ENCODE measurements at places on chromosomes 16 and 17.

DNA sequence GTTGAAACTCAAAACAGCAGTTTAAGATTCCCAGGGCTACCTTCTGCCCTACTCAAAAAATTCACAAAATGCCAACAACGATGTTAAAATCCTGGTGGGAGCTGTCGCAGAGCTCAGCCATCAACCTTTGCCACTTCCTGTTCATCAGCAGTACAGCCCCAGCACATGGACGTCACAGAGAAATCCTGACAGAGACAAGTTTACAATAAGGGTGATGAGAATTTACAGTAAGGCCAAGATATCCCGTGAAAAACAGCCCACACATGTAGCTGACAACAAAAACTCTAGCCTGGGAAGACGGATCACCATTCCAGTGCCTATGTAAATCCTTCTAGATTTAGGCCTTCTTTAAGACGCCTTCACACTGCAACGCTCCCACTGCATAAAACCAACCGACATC, 18.8 kb downstream of the USP22 start:
- DNase-seq: no peak

DNA sequence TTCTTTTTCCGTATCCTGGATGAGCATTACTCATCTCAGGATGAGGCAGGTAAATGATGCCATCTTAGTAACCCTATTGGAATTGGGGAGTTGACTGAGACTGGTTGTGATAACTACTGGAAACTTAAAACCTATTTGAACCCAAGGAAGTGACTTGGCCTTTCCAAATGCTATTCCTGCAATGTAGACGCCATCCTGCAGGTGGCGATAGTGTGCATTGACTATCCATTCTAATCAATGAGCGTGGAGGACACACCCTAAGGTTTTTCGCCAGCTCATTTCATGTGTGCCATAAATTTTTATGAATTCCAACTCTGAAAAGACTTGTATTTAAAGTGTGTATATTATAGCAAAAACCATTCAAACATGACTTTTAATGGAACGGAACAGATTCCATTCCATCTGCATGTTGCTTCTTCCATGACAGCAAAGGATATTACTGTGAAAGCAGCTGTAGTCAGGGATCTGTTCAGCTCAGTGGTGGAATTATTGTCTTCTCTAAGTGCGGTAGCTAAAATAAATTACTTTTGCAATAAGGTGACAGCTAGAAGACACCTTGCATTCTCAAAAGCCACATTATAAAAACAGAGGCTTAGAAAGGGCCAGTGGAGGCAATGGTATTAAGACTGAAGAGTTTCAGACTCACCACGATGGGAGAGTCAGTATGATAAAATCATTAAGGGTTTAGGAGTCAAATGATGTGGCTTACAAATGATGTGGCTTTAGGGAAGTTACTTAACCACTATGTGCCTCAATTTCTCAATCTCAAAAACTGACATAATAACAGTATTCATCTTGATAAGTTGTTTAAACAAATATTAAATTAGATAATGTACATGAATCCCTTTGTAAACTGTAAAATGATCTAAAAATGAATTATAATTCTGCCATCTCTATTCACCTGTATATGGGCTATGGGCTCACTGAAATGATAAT, 55.5 kb downstream of the SYT17 start:
- peak; percentile 85 for DNase-seq

- DNase-seq: peak; percentile 100
These were observed 10.2 kb upstream of the EEF2K start for GRCh38 chr16:22195695-22196558.

DNA sequence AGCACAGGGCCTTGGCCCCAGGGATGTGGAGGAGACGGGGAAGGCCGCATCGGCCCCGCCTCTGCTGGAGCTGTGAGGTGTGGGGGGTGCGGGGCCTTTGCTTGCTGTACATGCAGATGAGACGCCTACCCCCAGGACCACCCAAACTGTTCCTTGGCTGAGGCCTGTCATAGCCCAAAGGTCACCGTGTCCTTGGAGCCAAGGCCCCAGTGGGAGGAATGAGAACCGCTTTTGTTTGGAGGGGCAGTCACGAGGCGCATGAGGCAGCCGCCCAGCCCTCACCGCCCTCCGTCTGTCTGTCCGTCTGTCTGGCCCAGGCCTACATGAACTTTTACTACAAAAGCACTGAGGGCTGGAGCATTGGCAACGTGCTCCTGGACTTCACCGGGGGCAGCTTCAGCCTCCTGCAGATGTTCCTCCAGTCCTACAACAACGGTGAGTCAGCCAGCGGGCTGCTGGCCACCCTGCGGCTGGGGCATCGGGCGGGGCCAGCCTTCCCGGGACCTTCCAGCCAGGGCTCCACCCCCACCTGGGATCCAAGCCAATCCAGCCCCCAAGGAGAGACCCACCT, 8.8 kb downstream of the TAX1BP3 start:
- DNase-seq: no peak

DNA sequence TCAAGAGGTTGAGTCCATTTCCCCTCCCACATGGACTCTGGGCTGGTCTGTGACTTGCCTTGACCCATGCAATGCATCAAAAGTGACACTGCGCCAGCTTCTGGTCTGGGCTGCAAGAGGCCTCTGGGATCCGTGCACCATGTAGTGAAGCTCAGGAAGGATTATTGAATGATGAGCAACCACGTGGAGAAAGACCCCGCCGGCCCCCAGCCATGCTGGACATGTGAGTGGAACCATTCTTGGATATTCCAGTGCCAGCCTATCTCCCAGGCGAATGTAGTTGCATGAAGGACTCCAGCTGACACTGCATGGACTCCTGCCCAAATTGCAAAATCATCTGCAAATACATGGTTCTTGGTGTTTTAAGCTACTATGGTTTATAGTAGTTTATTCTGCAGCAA, 7.6 kb upstream of the ALOX15B start:
- DNase-seq: no peak

DNA sequence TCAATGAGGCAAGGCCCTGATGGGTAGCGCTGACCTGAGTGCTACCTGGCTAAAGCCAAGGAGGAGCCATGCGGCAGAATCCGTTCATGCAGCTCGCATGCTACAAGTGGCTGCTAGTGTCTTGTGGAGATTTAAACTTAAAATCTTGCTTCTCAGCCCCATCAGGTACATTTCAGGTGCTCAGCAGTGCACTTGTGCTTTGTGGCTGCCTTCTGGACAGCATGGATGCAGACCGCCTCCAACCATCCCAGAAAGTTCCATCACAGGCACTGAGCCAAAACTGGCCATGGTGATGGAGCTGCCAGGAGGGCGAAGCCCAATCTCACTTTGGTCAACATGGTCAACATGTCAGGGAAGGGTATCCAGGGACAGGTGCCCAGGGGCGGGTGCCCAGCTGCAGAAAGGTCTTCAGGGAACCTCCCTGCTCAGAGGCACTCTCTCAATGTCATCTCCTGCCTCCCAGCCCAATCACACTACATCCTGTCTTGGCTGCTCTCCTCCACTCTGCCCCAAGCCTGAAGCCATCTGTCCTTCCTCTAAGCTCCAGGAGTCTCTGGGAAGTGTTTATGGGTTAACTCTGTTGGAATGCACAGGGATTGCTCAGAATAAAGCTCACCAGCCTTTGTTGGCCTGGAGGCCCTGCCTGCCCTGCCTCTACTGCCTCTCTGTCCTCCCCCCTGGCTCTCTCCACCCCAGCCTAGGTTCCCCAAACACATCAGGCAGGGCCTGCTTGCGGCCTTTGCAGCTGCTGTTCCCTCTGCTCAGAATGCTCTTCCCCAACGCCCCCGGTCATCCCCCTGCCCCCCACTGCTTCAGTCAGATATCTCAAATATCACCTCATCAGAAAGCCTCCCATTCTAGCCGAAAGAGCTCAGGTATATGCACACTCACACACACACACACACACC, 18.3 kb upstream of the TNFRSF13B start:
- no peak for DNase-seq

GRCh38 chr16:84913315-84913714, 93.5 kb downstream of the CRISPLD2 start:
- DNase-seq: no peak

- DNase-seq: no peak
These were observed 7.1 kb upstream of the ZNF747 start for GRCh38 chr16:30541502-30542329.

DNA sequence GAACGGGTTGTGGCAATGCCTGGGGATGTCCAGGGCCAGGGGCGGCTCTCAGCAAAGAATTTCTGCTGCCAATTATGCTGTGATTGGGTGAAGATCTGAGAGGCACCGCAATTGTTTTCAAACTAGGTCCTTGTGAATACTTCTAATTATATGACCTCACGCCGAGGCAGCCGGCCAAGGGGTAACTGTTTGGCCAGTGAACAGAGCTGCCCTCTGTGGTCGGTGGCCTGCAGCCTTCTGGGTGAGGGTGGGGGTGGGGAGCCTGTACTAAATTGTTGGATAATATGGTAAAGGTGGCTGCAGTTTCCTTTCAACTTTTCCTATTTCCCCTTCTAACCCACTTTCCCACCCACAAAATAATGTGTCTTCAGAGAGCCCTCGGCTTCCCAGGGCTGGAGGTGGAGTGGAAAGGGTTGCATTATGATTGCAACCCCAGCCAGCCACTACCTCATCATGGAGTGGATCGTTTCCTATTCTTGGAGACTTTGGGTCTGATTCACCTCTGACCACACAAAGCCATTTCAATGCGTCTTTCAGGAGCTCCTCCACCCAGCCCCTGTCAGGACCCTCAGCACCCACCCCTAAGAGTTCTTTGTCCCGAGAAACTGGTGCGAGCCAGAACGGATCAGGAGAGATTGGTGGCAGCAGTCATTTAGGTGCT, 2.0 kb upstream of the DNAI2 start:
- DNase-seq: no peak

DNA sequence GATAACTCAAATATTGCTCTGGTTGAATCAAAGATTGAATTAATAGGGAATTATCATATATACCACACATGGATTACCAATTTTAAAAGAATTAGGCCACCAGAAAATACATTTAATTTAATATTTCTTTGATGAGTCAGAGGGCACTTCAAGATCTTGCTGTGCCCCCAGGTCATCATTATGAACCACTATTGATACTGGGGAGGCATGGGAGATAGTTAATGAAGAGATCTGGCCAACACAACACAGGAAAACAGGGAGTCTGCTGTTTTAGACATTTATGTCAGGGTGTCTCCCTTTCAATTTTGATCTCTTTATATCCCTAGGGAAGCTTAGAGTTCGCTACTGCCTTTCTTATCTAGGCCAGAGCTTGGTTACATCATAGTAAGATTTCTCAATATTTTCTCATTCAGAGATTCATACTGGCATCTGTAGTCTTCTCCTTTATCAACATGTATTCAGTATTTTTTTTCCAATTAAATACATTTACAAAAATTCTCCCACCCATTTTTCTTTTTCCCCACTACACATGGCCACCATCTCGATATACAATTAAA, 158.3 kb upstream of the ZFHX3 start:
- no peak for DNase-seq

DNA sequence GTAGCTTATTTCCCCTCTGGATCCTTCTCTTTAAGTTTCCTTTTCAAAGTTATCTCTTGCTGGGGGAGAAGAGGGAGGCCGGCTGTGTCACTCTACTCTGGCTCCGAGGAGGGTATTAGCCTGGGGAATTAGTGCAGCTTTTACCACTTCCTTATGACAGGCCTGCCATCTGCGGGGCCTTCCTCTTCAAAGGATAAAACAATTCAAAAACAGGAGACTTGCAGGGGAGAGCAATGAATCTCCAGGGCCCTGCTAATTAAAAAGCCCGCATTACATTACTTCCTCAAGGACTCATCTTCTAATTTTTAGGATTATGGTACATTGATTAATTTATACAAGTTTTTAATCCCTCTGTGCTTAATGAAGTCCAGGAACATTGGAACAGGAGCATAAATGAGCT, 190.9 kb upstream of the CDH5 start:
- DNase-seq: no peak
